ENCODE measurements at places on chromosomes 7 and 10.

DNA sequence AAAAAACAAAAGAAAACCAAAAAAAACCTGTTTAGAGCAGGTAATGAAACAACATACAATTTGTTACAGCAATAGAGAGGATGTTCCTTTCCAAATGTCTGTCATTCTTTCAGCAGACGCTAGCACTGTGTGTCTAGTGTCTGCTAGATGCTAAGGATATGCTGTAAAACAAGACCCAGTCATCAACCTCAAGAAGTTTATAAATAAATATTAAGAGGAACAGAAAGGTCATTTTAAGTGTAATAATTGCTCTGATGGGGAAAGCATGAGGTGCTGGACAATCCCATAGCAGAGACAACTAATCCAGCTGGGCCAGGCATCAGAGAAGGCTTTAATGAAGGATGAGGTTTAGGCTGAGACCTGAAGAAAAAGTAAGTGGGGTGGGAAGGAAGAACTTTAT lies 23.3 kb upstream of the ASCC1 start:
- DNase-seq = no peak

- DNase-seq = no peak
Observed at GRCh38 chr7:99440195-99440594, 1.5 kb downstream of the CPSF4 start.

- no peak for DNase-seq
Observed at GRCh38 chr10:14396411-14397048, 65.8 kb upstream of the FRMD4A start.

DNA sequence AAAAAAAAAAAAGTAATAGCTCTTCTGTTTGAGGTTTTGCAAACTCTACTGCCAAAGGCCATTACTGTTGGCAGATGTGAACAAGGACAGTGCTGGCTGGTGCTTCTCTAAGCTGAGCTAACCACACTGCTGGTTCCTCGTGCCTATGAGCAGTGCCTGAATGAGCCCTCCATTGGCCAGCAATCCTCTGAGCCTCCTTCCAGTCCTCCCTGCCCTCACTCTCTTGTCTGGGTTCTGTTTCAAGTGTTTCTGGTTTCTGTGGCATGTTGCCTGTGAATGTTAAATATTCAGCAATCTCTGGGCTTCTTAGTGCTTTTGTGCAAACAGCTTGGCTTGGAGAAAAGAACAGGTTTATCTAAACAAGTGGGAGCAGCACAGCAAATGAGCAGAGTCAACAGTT lies 161.3 kb upstream of the AUTS2 start:
- no peak for DNase-seq

DNA sequence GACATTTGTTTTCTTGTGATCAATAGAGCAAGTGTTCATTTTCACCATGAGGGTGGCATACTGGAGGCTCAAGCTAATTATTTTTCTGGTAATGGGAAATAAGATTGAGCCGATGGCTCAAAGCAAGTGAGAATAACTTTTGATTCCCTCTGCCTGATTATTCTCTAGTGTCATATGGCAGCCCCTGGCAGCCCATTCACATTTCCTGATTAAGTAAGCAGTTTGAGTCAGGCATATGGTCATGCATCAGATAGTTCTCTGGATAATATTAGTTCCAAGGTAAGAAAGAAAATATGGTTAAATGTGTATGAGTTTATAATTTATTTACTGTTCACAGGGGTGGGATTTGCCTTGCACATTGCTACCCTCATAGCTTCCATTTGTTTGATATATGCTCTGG lies 109.2 kb downstream of the DYNC1I1 start:
- no peak for DNase-seq

- no peak for DNase-seq
Observed at GRCh38 chr10:49010295-49010694, 70.7 kb upstream of the LRRC18 start.

Data from stimulated activated CD4-positive, alpha-beta T cell treated with anti-CD3 and anti-CD28 coated beads, Interleukin-4, amount 100 ng/mL, for 24 hours (primary cell).